Forelimb muscle (tissue), 1 donor: ENCODE measurements at places on chromosomes 6 and 20.

DNA sequence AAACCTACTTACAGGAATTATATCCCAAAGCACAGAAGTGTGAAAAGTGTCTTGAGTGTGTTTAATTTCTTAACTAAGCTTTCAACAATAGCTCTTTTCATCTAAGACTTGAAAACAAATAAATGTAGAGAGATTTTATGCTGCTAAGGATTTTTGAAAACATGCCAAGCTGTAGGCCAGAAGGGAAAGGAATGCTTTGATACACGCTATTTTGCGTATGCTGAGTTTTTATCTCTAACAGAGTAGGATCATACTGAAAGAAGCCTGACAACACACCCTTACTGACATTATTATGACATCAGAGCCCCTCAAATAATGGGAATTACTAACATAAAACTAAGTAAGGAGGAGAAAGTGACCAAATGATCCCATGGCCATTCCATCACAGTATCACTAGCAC lies 265.5 kb downstream of the KHDC1L start:
- no peak for DNase-seq

DNA sequence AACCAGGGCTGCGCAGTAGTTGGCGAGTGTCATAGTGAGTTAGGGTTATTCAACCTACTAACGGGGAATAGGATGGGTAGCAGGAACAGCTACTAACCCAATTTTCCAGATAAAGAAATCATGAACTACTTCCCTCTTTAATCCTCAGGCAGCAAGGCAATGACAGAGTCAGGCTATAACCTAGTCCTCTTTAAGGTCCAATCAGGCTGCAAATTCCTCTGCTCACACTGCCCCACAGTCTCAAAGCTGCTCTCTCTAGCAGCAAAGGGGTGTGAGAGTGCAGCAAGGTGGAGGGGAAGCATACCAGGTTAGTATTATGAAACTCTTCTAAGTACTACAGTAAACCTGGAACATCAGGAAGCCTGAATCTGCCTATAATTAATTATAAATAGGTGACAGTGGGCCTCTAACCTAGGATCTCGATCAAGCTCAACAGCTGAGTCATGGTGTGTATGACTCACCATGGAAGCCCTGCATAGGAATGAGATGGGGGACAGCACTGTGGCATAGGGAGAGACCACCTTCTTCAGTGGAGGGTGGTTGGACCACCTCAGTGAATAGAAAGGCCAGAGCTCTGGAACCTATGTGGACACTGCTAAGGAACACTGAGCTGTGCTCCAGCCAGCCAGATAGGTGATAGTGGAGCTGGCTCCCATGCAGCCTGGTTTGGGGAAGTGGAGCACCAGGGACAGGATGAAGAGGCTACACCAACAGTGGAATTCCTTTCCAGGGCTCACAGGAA lies 7.9 kb downstream of the PEX6 start:
- no peak for DNase-seq

- DNase-seq: no peak
These were observed 60.7 kb upstream of the ADGRG6 start for GRCh38 chr6:142241061-142241460.

DNA sequence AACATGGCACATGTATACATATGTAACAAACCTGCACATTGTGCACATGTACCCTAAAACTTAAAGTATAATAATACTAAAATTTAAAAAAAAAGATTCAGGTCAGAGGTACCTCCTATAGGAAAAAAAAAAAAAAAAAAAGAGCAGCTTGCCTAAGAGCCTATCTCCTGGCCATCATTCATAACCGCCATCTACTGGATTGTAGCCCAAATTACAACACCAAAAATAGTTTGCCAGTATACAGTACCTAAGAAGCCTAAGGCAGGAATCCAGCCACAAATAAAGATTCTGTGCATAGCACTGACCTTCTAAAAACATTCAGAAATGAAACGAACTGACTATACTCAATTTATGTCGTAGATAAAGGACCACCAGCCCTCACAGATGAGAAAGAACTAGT lies 438.4 kb upstream of the ADGRB3 start:
- no peak for DNase-seq

- no peak for DNase-seq
These were observed 18.4 kb upstream of the ZNF76 start for GRCh38 chr6:35240838-35241801.

GRCh38 chr6:74654296-74654695 lies 551.6 kb downstream of the COL12A1 start:
- DNase-seq: no peak

DNA sequence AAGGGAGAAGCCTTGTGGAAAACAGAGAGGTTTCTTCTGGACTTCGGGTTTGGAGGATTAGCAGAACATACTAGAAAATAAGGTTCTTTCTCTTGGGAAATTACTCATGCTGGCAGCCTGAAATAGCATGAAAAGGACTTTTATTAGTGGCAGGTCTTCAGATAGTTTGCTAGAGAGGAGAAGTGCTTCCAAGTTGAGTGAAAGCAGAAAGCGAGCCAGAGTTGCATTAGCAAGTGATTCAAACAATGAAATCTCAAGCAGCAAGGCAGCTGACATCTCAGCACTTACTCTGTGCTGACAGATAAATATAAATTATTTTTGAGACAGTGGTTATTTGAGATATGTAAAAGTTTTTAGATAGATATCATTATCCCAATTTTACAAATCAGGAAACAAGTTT lies 91.9 kb downstream of the PLCB4 start:
- DNase-seq: no peak

GRCh38 chr6:30741063-30741779 lies 1.3 kb downstream of the FLOT1 start:
- DNase-seq: no peak

DNA sequence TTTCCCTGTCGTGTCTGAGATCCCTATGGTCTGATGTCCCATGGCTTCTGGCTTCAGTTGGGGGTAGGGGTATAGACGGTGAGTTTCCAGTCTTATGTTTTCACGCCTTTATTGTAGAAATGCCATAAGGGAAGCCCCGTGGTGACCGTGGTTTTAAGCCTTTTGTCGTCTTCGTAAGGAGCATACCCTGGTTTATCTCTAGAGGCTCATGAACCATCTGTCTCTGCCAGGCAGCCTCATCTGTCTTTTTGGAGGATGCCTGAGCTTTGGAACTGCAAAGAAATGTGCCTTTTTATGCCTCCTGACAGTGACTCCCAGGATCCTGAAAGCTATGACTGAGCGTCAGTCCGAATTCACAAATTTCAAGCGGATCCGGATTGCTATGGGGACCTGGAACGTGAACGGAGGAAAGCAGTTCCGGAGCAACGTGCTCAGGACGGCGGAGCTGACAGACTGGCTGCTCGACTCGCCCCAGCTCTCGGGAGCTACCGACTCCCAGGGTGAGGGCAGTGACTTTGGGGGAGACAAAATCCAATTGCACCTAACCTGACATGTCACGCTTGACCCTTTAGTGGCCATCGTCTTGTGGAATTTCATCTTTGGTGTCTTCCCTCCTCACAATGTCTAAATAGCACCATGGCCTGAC lies 84.6 kb downstream of the SYNJ2 start:
- DNase-seq: no peak

DNA sequence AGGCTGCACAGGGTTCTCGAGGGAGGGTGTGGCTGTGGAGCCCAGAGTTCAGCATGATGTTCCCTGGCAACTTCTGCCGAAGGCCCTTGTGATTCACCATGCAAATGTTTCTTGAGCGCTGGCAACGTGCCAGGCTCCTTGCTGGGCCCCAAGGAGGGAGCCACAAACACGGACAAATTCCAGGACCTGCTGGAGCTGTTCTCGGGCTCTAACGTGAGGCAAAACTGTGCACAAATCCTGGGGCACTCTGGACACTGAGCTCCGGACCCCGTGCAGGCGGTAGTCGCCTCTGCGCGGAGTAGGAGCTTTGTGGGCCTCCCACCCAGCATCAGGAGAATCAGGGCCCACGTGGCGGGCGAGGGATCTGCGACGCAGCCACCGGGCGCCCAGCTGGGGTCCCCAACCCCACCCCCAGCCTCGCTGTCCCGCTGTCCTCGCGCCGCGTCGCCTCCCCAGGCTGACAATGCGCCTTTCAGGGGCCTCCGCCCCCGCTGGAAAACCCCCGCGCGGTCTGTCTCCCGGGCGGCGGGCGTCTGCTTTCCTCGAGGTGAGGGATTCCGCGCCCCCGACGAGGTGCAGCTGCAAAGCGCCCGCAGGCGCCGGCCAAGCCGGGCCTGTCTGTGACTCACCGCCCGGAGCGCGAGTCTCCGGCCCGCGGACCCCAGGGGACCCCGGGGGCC lies 31.7 kb upstream of the SCUBE3 start:
- no peak for DNase-seq

GRCh38 chr20:25239387-25240370 lies 8.2 kb upstream of the PYGB start:
- no peak for DNase-seq

- no peak for DNase-seq
These were observed 1355.1 kb downstream of the HACE1 start for GRCh38 chr6:103504501-103505154.

- no peak for DNase-seq
These were observed 29.9 kb upstream of the ZNF184 start for GRCh38 chr6:27502508-27503435.

GRCh38 chr20:41617059-41617901 lies 897 bp downstream of the CHD6 start:
- DNase-seq: no peak

DNA sequence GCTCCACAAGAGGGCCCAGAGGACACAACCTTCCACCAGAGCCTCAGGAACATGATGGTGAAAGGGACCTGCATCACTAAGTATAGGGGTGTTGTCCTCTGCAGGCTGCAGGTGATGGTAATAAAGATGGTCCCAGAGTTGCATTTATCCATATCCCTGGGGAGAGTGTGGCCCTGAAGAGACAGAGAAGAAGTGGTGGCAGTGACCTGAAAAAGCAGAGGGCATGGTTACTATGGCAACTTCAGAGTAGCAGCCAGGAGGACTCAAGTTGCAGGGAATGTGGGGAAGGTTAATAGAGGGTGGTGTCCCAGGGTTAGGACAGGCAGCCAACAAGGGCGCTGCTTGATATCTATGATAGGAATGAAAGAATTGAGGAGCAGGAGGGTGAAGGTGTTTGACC lies 57.1 kb downstream of the HLA-A start:
- no peak for DNase-seq

- DNase-seq: no peak
These were observed 226.6 kb upstream of the TAB2 start for GRCh38 chr6:149090937-149091336.

- DNase-seq: no peak
These were observed 949 bp upstream of the ATXN1 start for GRCh38 chr6:16762268-16762549.

GRCh38 chr6:15996030-15996429 lies 132.9 kb upstream of the MYLIP start:
- no peak for DNase-seq

DNA sequence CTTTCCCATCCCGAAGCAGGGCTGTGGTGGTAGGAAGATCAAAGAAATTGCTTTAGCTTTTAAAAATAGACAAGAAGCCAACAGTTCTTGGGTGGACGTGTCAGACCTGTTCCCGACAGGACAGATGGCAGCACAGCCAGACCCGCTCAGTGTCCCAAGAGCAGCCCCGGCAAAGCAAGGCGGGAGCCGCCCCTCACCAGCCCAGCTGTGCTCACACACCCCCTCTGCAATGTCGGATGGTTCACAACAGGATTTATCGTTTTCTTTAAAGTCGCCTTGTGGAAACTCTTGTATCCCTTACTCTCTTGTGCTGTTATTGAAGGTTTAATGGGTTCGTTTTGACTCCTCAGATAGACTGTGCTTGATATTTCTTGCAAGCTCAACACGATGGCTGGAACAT lies 302.4 kb downstream of the THBS2 start:
- no peak for DNase-seq

- DNase-seq: no peak
These were observed 4.9 kb downstream of the ARMC2 start for GRCh38 chr6:108853077-108853476.

GRCh38 chr6:14711704-14712379 lies 534.0 kb upstream of the JARID2 start:
- no peak for DNase-seq

DNA sequence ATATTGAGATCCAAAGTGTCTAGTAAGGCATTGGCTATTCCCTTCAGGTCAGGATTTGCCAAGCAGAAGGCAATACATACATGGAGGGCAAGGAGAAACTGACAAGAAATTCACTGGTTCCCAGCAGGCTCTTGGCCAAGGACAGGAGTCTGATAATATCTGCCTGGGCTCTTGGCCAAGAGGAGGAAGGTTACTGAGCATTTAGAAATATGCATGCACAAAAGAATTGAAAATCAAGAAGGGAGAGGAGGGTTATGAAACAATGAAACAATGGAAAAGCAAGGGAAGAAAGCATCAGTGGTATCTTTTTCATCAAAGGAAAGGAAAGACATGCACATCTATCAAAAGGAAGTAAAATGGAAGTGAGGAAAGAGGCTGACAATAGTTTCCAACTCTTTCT lies 42.4 kb downstream of the ARHGAP18 start:
- DNase-seq: no peak

- no peak for DNase-seq
These were observed 332.0 kb downstream of the HAO1 start for GRCh38 chr20:7608250-7608649.

GRCh38 chr20:43666376-43667328 lies at the start of gene MYBL2:
Gene MYBL2, plus strand, starts transcription at chr20:43667114. Its CDS starts 170 bp downstream, at chr20:43667284.
- DNase-seq: no peak

DNA sequence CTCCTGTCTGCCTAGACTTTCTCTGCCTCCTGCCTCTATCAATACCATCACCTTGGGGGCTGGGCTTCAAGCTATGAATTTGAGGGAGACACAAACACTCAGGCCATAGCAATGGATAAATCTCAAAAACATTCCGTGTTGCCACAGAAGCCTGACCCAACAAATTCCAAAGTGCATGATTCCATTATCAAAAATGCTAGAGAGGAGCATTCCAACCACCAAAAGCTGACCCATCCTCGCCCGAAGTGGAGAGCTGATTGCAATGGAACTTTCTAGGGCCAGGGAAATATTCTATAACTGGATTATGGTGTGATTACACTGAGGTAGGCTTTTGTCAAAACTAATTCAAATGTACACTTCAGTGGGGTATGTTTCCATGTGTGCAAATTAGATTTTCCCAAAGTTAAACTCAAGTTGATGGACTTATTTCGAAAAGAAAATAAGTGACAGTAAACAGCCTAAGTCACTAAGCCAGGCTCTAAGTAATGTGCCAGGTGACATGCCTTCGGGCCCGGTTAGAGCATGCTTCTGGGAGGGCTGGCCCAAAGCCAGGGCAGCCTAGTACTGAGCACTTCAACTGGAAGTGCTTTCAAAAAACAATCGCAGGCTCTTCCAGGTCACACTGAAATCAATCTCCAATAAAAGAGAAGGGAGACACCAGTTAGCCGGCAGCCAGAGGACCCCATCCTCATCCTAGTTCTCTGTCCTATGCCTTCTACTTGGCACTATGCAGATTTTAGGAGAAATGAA lies 142.3 kb downstream of the TBXT start:
- no peak for DNase-seq

DNA sequence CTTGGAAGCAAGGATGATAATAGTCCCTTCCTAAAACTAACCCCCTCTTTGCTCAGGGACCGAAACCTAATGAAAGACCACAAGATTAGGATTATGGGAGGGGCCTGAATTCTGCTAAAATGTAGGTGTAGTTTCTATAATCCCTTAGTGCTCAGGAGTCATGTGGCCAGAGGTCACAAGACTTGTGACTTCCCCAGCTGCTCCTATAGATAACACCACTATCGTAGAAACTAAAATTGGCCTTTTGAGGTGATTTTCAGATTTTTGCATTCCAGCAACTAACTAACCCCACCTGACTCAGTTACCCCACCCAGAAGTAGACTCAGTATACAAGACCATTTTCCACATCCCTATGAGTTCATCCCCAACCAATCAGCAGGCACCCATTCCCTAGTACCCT lies 42.1 kb downstream of the MDN1 start:
- no peak for DNase-seq
